Stimulated activated CD4-positive, alpha-beta T cell treated with anti-CD3 and anti-CD28 coated beads, Interleukin-12 subunit alpha, Interleukin-12 subunit beta, amount 100 ng/mL, for 24 hours (primary cell): ENCODE measurements at places on chromosomes 7 and 10.

DNA sequence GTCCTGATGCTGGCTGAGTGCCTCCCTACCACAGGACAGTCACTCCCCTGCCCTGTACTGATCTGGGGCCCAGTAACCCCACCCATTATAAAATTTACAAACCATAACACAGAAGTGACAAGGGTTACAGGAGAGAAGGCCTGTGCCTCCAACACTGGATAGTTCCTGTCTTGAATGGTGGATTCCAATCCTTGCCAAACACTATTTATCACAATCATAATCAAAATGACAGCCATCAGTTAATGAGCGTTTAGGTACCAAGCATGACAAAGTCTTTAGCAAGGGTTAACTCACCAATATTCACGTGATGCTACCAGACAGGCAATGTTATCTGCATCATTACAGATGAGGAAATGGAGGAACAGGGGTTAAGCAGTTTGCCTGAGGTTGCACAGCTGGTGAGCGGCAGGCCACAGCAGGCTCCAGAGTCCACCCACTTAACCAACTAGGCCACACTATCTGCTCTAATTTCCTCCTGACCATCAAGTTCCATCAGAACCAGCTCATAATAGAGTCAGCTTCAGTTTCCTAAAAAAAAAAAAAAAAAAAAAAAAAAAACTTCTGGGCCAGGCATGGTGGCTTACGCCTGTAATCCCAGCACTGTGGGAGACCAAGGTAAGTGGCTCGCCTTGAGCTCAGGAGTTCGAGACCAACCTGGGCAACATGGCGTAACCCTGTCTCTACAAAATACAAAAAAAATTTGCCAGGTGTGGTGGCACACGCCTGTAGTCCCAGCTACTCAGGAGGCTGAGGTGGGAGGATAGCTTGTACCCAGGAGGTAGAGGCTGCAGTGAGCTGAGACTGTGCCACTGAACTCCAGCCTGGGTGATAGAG is 14.2 kb downstream of the PDLIM1 start:
- DNase-seq, result no peak

DNA sequence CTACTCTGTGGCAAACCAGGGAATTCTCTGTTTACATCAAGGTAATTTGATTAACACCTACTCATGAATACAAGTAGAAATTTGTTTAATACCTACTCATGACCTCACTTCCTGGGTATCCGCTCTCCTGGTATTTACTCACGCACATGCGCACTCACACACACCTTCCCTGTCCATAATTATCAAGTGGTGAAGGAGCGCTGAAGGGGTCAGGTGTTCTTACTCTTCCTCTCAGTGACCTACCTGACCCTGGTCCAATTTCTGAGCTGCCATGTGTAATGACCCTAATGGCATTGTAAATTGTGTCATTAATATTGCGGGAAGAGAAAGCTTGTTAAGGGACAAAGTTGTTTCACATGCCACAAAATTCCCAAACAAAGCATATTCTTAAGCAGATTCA is 41.3 kb upstream of the TRIL start:
- no peak for DNase-seq

DNA sequence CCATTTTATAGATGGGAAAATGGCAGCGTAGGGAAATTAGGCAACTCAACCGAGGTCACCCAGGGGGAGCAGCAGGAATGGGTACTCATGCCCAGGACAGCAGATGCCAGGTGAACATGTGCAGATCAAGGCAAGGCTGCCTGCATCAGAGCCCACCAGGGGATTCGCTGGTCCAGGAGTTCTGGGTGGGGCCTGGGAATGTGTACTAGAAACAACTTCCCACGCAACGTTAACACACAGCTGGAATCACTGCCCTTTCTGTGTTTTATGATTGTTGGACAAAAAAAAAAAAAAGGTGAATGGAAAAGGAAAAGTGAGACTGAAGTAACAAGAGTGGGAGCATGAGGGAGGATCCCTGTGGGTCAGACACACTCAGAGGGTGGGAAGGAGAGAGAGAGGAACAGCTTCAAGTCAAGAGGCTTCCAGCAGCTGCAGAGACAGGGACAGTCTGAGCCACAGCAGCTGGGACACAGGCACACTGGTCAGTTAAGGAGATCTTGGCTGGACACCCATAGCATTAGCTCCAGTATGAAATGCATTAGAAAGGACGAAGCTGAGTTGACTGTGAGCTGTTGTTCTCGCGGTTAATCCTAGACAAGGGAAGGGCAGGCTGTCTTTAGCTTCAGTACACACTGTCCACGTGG is 187.9 kb upstream of the INHBA start:
- DNase-seq, result no peak

DNA sequence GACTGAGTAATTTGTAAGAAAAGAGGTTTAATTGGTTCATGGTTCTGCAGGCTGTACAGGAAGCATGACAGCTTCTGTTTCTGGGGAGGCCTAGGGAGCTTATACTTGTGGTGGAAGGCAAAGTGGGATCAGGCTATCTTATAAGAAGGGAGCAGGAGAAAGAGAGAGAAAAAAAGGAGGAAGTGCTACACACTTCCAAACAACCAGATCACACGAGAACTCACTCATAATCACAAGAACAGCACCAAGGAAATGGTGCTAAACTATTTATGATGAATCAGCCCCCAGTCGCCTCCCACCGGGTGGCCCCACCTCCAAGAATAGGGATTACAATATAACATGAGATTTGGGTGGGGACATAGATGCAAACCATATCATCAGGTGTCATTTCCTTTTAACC is 89.1 kb upstream of the KCNMA1 start:
- no peak for DNase-seq

DNA sequence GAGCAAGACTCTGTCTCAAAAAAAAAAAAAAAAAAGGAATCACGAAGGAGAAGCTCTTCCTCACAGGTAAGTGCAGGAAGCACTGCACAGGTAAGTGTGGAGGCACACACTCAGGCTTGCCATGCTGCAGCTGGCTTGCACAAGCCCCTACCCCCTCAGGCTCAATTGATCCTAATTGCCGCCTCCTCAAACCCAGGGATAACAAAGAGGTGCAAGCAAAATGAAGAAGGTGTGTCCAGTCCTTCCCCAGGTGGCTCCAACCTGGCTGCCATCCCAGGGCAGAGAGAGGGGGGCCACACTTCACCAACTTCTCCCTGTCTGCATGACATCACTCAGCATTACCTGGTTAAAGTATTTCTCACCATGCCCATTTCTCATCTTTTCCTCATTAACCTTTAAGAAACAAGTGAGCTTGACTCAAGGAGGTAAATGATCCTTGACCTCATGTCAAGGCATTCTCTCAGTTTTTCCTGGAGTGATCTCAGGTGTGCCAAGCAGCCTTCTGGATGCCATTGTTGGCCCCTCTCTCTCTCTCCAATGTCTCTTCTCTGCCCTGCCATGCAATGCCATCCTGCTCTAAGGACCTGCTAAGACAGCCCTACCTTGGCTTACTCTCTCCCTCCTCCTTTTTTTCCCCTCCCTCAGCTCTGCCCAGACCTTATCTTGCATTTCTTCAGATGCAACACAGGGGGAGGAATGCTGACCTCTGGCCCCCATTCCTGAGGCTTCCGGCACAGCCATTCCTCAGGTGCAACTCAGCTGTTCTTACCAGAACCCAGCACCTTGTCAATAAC is 13.0 kb upstream of the TRPV6 start:
- no peak for DNase-seq
